ENCODE measurements at places on chromosomes 7 and 10.
A peak's percentile ranks its signal among the peaks of the same experiment; 100 is the strongest.

GRCh38 chr7:36602934-36603887 is 121.1 kb downstream of the AOAH start:
- no peak for DNase-seq

GRCh38 chr10:94205396-94205831 is 157.3 kb downstream of the NOC3L start:
- DNase-seq, result no peak

- no peak for DNase-seq
Measured at GRCh38 chr7:121278120-121279021, 50.4 kb upstream of the WNT16 start.

DNA sequence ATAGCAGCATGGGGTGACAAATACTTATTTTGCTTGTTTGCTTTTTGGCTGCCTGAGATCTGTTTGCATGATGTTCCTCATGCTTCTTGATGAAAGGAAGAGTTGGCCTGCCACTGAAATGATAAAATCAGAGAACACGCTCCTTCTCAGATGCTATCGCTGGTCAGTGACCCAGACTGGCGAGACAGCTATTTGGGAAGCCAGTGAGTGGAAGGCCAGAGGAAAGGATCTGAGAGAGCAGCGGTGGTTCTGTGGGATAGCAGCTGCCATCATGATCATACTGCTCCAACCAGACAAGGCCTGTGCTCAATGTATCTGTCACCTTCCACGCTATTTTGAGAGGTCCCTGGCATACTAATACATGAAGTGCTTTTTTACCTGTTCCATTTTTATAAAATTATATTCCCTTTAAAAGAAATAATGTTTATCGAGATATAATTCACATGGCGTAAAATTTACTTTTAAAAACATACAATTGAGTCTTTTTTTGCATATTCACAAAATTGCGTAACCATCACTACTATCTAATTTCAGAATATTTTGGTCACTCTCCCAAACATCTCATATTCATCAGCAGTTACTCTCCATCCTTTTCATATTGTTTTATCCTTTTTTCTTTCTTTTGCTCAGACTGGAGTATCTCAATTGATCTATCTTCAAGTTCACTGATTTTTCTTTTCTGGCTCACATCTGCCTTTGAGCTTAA is 695.1 kb downstream of the TNS3 start:
- no peak for DNase-seq

- DNase-seq, result no peak
Measured at GRCh38 chr10:12980102-12980661, 21.3 kb downstream of the CCDC3 start.

GRCh38 chr7:108838198-108838597 is 268.5 kb downstream of the DNAJB9 start:
- DNase-seq, result no peak

- DNase-seq, result peak; percentile 72
Measured at GRCh38 chr10:24958091-24958720, 5.8 kb upstream of the PRTFDC1 start.

DNA sequence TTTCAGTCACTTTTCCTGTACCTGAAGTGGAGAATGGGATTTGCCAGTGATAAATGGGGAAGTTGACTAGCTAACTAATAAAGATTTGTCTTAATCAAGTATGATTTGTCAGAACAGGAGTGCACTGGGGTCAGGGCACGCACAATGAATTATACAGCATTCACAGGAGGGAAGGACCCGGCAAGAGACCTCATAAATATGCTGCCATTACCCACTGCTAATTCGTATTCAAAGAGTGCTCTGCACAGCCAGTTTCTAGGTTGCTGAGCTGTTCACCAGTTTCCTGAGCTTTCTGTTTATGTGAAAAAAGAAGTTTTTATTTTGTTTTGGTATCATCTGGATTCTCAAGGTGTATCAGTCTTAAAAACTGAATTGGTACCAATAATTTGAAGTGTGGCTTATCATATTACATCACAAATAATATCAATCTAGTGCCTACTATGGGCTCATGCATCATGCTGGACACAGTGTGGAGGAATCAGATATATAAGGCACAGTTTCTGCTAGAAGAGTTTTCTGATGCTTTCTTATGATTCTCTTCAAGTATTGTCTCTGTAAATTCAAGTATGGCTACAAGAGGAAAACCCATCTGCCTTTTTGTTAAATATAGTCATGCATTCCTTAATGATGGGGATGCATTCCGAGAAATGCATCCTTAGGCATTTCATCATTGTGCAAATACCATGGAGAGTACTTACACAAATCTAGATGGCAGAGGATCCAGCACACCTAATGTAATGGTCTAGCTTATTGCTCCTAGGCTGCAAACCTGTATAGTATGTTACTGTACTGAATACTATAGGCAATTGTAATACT is 202.2 kb downstream of the VTI1A start:
- peak; percentile 31 for DNase-seq

DNA sequence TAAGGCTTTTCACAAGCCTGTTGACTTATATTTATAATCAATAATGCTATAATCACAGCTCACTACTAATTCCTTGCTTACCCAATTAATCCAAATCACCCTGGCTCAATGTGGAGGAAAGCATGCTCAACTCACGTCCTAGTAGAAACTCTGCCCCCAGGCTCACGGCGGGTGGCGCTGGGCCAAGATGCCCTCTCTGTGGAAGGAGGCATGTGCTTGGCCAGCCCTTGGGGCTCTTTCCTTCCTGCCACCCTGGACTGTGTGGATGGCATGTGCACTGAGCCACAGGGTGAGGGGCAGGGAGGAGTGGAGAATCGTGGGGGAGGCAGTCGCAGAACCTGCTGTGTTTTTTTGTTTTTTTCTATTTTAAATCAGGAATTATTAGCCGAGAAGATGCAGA is 96.2 kb downstream of the SH2D4B start:
- no peak for DNase-seq

- no peak for DNase-seq
Measured at GRCh38 chr10:118982366-118982765, 47.1 kb upstream of the NANOS1 start.

GRCh38 chr10:75201793-75202307 is 8.7 kb upstream of the VDAC2 start:
- DNase-seq, result no peak

- no peak for DNase-seq
Measured at GRCh38 chr7:86598311-86598710, 45.4 kb upstream of the GRM3 start.

GRCh38 chr10:110481919-110482318 is 15.8 kb upstream of the DUSP5 start:
- DNase-seq, result no peak

Data from AG04449 (cell line).